Osteocyte (in vitro differentiated cells): ENCODE measurements at places on chromosomes 5 and 9. TPM values are rescaled to one million over a fixed set of nuclear protein-coding genes. Genes with fewer than 3 reads are reported as not detected.

GRCh38 chr5:176446884-176447590, 1.1 kb upstream of the FAF2 start:
- DNase-seq: no peak

- DNase-seq: no peak
These were observed 29.8 kb downstream of the SLC24A2 start for GRCh38 chr9:19759066-19759465.

DNA sequence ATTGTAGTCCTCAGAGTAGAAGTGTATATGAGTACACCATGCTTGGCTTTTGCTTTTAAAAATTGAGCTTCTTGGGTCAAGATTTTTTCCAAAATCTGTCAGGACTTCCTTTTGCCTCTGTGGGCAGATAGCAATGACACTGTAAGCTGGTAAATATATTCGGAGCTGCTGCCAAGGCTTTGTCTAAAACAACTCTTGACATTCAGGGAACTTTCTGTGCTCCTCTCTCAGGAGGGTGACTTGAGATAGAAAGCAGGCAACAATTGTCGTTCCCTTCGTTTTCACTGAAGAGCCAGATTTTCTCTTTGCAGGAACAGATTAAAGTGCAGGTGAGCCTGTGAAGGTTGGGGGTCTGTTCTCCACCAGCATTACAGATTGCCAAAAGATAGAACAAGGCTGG, 230.5 kb downstream of the MAST4 start:
- DNase-seq: no peak

DNA sequence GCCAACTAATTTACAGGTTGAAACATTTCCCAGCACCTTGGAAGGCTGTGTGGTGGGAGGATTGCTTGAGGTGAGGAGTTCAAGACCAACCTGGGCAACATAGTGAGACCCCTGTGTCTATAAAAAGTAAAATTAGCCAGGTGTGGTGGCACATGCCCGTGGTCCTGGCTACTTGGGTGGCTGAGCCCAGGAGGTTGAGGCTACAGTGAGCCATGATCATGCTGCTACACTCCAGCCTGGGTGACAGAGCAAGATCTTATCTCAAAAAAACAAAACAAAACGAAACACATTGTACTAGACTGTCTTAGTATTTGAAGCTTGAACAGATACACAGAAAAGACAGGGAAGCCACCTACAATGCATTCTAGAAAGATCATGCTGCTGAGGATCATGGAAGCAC, 2.8 kb upstream of the HSDL2 start:
- peak; percentile 30 for DNase-seq

- DNase-seq: no peak
These were observed 53.0 kb downstream of the FCHO2 start for GRCh38 chr5:73008831-73009230.

GRCh38 chr5:173047838-173048105, 8.4 kb upstream of the CREBRF start:
- DNase-seq: peak; percentile 46

DNA sequence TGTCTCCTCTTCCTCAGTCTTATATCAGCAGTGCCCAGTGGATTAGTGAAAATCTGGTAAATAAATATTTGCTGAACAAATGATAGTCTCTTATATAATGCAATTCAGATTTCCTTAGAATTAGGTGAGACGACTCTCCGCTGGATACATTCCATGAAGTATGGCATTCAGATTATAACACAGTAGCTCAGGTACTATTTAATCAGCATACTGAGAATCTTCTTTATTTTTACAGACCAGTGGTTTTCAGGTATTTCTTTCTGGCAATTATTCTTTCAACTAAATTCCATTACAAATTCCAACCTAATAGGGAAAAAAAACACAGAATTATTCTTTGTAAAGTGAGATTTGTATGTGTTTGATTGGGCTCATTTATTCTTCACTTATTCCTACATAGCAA, 435.5 kb downstream of the TAF11L14 start:
- DNase-seq: no peak

GRCh38 chr9:136058084-136058483, 37.0 kb downstream of the NACC2 start:
- peak; percentile 82 for DNase-seq

- DNase-seq: no peak
These were observed 409.5 kb downstream of the ARHGEF28 start for GRCh38 chr5:74035521-74035937.

- no peak for DNase-seq
These were observed 39.2 kb downstream of the MVB12B start for GRCh38 chr9:126365780-126366179.

DNA sequence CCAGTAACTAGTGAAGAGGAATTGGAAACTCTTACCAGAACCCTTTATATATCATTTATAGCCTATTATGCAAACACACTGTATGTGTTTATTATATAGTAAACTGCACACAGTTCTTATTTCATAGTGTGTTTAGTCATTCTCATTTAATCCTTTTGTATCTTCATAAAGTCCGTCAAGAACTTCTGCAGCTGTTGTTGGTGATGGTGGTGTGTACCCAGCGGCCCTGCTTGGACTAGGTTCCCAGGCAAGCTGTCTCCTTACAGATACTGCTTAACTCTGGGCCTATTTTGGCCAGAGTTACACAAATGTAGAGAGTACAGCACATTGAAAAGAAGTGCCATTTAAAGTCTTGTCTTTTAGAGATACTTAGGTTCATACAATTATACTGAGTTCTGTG, 231.9 kb downstream of the NDUFS4 start:
- DNase-seq: no peak

GRCh38 chr5:80216096-80216495, 39.8 kb downstream of the SERINC5 start:
- no peak for DNase-seq

DNA sequence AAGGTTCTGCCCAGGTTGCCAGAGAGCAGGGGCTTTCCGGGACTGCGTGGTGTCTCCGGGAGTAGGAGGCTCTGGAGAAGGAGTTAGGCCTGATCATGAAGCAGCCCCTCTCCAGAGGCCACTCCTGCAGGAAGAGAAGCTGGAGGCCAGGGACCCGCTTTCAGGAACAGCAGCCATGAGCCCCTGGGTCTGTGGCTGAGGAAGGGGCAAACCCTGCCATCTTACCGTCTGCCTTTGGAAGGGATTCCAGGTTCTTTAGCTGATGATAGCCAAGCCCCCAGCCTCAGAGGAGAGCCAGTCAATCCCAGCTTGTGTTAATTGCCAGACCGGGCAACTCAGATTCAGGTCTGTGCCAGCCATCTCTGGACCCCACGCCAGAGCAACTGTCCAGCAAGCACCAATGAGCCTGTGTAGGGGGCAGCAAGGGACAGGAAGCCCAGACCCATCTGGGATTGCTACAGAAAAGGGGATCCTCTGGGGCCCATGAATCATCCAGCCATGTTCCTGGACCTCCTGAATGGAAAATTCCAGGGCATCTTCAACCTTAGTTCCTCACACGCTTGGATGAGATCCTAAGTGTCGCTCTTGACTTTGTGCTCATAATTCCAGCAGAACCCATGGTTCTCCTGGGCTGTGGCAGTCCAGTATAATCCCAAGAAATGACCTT, 42.7 kb upstream of the MVB12B start:
- DNase-seq: no peak

The GRXCR2 gene
- total RNA-seq: not detected in 2 replicates

The NUTM2G gene
- 0.13 TPM in 1 of 2 replicates, not detected in the other for total RNA-seq

The IFNK gene
- not detected in 2 replicates for total RNA-seq

The ARHGEF37 gene
- total RNA-seq: 8.9 and 10.5 TPM in 2 replicates

The VPS13A gene
- total RNA-seq: 31.0 and 31.4 TPM in 2 replicates

The ZFP2 gene
- total RNA-seq: 1.2 and 1.7 TPM in 2 replicates

The ROR2 gene
- 43.0 and 48.2 TPM in 2 replicates for total RNA-seq
